ENCODE measurements at places on chromosomes 11 and 22. TPM values are rescaled to one million over a fixed set of nuclear protein-coding genes. Genes with fewer than 3 reads are reported as not detected.
A peak's percentile ranks its signal among the peaks of the same experiment; 100 is the strongest.

GRCh38 chr11:15159085-15159484 lies 44.4 kb downstream of the INSC start:
- no peaks in the 10 kb centered on the region for H3K36me3 ChIP-seq
- H3K4me1 ChIP-seq, result peaks cover 7% of the 10 kb centered on the region
- H3K4me3 ChIP-seq, result no peak overlapping the region
- no peak overlapping the region for H3K27ac ChIP-seq

- H3K4me3 ChIP-seq, result peak overlapping the region; percentile 84
- peaks cover 32% of the 10 kb centered on the region for H3K4me1 ChIP-seq
- peak overlapping the region; percentile 55 for H3K27ac ChIP-seq
Measured at GRCh38 chr11:46392421-46393230, 1.1 kb upstream of the CHRM4 start.

DNA sequence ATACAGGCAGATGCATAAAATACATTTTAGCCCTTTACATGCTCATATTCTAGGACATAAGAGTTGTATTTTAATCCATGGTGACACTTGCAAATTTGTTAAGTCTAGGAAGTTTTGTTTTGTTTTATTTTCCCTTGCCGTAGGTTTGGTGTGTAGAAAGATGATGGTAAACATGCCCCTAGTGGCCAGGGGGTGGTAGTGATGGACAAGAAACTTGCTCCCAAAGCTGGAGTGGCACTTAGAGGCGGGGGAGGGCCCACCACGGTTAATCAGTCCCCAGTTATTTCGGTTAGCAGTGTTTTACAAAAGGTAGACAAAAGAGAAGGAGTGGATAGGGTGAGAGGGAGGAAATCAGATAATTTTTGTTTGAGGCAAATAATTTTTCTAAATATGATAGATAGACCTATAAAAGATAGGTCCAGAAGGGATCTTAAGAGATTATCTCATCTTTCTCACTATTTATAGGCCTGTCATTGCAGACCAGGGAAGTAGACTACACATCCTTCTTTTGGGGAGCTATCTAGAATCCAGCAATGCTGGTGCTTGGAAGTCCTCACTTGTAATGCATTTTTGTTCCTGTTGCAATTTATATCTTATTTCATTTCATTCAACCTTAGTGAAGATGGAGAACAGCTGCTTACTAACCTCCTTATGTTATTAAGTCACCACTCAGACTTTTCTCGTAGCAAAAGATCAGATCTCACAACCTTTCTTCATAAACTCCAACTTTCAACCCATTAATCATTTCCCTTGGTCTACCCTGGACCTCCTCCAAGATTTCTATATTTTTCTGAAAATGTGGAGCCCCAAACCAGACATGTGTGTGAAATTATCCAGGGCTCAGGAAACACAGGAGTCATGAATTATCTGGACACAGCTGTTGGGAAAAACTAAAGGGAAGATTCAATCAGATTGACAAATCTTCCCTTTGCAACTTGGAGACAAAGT lies 5.9 kb upstream of the BDNF start:
- DNase-seq, result no peak
- H3K27me3 ChIP-seq, result peaks cover 5% of the 10 kb centered on the region
- H3K27ac ChIP-seq, result no peak overlapping the region
- H3K36me3 ChIP-seq, result no peaks in the 10 kb centered on the region
- H3K4me1 ChIP-seq, result peaks cover 23% of the 10 kb centered on the region
- H3K4me3 ChIP-seq, result no peak overlapping the region

- no peak overlapping the region for H3K27ac ChIP-seq
- H3K4me1 ChIP-seq, result no peaks in the 10 kb centered on the region
- H3K36me3 ChIP-seq, result no peaks in the 10 kb centered on the region
- no peak overlapping the region for H3K4me3 ChIP-seq
Measured at GRCh38 chr22:50613291-50613981, 12.8 kb downstream of the MAPK8IP2 start.

GRCh38 chr11:46755962-46756361 lies 36.9 kb downstream of the F2 start:
- H3K36me3 ChIP-seq, result peaks cover 50% of the 10 kb centered on the region
- H3K27me3 ChIP-seq, result no peaks in the 10 kb centered on the region
- no peak overlapping the region for H3K27ac ChIP-seq
- DNase-seq, result no peak
- H3K4me3 ChIP-seq, result no peak overlapping the region
- no peaks in the 10 kb centered on the region for H3K4me1 ChIP-seq

SSH3 gene
- total RNA-seq, result 30.0 TPM
